ENCODE measurements at places on chromosomes 16 and 17.

DNA sequence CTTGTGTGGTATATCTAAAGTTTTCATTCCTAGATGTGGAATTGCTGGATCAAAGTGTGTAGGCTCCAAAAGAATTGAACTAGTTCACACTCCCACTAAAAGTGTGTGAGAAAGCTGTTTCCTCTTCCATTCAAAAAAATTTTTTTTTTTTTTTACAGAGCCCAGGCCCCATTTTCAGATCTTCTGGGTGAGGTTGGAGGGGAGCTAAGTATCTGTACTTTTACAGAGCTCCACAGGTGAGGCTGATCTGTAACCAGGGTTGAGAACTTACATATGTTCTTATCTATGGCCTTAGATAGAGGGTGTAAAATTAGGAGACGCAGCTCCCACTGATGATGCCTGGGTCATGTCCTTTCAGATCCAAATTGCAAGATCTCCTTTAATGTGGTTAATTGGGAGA lies 31.9 kb downstream of the HLF start:
- no peak for DNase-seq

GRCh38 chr17:2814481-2815341 lies 18.5 kb downstream of the RAP1GAP2 start:
- peak; percentile 94 for DNase-seq

GRCh38 chr17:77959926-77960521 lies 1.5 kb downstream of the TNRC6C start:
- DNase-seq = peak; percentile 27

GRCh38 chr16:48969611-48970010 lies 312.0 kb downstream of the CBLN1 start:
- no peak for DNase-seq

GRCh38 chr17:44543905-44544523 lies 13.3 kb upstream of the FZD2 start:
- no peak for DNase-seq

DNA sequence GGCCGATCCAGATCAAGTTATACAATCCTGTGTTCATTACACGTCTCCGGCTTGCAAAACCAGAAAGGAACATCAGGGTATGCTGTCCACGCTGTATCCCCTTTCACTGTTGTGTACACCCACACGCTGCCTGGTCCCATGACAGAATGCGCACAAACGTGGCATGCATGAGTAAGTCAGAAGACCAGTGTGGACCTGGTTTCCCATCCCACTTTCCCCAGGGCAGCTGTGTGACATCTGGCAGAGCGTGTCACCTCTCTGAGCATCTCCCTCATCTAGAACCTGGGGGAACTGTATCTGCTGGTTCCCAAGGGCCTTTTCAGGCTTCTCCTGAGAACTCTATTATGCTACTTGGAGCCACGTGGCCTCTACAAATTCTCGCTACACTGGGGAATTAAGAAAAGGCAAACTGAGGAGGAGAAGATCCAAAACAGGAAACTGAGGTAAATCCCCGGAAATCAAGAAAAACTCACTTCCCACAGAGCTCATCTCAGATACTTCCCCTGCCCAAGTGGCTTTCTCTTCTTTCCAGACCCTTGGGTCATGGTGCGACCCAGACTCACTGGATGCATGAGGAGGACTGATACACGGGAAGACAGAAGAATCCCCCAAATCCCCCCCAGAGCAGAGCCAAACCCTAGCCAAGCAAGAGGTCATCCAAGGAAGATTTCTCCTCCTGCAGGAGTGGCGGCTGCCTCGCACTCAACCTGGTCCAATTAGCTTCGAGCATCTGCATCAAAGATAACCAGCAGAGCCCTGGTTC lies 139.3 kb downstream of the GAS7 start:
- DNase-seq = no peak

GRCh38 chr17:71985111-71986039 lies 135.4 kb upstream of the SOX9 start:
- no peak for DNase-seq

DNA sequence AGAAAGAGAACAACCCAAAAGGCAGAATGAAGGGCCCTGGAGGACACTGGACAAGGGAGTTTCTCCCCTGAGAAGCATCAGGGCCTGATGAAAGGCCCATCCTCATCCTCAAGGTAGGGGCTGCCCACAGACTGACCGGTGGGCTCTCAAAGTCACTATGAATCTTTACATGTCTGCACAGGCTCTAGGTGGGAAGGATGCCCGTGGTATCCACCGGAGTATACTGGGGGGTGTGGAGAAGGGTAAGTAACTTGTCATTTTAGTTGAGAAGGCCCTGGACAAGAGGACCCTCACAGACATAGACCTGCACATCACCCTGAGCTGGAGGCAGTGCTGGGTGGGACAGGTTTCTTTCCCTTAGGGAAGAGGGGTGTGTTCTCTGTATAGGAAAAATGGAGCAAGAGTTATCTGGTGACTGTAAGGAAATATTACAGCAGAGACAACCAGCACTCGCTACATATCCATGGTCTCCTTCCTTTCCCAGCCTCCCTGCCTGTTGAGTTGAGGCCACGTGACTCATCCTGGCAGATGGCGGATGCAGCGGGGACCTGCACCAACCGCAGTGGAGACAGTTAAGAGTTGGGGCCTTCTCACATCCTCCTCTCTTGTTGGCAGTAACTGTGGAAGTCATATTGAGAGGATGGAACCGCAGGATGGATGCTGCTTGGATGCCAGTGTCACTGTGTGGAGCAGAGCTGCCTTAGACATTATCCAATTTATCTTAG lies 45.6 kb upstream of the KCNJ12 start:
- DNase-seq = no peak

DNA sequence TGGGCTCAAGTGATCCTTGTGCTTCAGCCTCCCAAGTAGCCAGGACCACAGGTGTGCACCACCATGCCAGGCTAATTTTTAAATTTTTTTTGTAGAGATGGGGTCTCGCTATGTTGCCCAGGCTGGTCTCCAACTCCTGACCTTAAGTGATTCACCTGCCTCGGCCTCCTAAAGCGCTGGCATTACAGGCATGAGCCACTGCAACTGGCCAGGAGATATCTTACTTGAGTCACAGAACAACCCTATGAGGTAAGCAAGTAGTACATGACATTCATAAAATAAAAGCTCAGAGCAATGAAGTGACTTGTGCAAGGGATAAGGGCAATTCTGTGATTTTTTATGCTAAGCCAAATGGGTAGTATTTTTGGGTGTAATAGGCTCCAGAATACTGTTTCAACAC lies 57.3 kb downstream of the CDC27 start:
- DNase-seq = no peak

GRCh38 chr17:1724351-1724868 lies at the start of gene WDR81:
Gene WDR81, plus strand, starts transcription at chr17:1724704. Its CDS starts 256 bp downstream, at chr17:1724960.
- DNase-seq = peak; percentile 90

DNA sequence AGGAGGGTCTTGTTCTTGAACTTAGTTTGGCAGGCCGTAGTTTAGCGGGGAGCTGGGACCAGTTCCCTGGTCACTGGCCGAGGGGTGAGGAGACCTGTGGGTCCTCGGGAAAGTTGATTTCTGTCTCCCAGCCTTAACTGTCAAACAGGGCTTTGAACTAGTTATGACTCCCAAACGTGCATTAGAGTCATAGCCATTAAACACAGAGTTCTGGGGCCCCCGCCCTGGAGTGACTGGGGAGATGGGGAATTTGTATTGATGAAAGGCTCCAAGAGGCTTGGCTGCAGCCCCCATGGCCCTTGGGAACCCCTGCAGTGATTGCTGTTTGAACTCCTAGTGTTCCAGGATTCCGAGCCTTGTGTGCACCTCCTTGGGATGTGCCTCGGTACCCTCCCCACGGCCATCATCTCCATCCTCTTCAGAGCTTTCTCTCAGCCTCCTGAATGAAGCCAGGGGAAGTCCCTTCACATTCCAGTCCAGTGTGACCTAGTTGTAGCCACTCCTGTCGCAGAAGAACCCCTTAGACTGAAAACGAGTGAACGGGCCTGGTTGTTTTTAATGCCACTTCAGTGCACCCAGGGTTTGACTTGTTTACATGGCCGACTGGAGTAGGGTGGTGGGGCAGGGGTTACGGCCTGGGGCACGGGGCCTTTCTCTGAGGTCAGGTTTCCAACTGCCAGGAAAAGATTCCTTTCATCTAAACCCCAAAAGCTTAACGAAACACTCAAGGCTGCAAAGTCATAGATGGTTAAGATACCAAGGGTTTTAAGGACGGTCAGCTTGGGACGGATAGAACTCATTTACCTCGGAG lies 1.4 kb downstream of the MPRIP start:
- no peak for DNase-seq

GRCh38 chr16:17362183-17362582 lies 108.6 kb downstream of the XYLT1 start:
- DNase-seq = no peak

DNA sequence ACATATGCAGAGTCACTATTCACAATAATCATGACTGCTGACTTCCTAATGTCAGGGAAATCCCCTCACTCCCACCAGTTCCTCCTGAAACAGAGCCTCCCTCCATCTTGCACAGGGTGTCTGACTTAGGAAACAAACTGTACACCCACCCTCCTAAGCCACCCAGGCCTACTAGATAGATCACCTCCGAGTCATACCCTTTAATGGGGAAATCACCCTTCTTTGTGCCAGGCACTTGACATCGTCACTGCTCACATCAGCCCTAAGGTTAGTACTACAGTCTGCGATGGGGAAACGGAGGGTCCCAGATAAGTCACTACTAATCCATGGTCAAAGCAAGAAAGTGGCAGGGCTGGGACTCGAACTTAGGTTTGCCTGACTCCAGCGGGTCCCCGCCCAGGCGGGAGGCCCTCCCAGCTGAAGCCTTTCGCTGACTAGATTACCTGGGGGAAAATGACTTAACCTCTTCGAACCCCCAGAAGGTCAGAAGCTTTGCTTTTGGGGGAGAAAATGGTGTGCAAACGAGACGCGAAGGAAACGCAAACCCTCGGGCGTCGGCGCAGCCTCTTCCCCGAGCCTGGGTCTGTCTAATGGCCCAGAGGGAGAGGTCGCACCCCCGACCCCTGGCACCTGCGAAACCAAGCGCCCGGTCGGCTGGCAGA lies 3.4 kb upstream of the MLLT6 start:
- peak; percentile 87 for DNase-seq

DNA sequence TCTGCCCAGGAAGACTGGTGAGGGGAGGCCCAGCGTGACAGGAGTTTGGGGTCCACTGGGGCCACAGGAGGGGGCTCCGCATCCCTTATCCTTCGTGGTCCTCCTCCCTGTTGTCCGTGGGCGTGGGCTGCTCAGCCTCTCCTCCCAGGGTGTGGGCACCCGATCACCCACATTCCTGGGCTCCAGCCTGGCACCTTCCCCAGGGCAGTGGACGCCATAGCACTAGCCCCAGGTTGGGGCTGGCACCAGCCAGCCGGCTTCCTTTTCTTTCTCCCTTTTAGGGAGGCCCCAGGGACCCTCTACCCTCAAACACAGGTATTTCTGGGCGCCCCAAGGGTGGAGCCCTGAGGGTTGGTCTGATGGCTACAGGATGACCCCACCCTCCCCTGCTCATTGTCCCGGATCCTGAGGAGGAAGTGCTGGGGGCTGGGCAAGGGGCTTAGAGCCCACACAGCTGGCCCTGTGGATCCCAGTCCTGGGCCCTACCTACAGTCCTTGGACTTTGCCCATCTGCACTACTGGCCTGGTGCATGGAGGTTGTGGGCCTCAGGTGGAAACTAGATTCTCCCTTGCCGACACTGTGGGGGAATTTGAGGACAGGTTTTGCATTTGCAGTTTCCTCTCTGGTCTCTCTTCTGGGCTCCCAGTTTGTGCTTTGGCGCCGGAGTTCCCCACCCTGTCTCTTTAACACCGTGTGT lies 1.1 kb downstream of the KIF1C start:
- DNase-seq = no peak

DNA sequence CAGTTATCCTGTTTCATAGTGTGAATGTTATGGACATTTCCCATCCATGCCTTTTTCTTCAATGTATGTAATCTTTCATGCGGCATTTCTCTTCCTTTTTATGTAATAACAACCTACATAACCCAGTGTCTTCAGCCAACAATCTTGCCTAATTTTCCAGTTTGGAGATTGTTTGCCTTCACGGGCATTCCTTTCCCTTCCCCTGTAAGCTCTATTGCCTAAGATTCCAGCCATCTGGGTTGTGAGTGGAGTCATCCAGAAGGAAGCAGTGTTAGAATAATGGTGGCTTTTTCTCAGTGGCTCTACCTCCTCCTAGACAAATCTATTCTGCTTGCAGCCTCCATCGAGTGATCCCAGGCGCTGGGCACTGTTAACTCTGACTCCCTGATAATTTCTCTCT lies 22.3 kb downstream of the SYCE1L start:
- no peak for DNase-seq

GRCh38 chr16:18948372-18949020 lies 22.3 kb upstream of the SMG1 start:
- no peak for DNase-seq

GRCh38 chr17:77428020-77428748 lies 287.4 kb downstream of the SEC14L1 start:
- DNase-seq = no peak

DNA sequence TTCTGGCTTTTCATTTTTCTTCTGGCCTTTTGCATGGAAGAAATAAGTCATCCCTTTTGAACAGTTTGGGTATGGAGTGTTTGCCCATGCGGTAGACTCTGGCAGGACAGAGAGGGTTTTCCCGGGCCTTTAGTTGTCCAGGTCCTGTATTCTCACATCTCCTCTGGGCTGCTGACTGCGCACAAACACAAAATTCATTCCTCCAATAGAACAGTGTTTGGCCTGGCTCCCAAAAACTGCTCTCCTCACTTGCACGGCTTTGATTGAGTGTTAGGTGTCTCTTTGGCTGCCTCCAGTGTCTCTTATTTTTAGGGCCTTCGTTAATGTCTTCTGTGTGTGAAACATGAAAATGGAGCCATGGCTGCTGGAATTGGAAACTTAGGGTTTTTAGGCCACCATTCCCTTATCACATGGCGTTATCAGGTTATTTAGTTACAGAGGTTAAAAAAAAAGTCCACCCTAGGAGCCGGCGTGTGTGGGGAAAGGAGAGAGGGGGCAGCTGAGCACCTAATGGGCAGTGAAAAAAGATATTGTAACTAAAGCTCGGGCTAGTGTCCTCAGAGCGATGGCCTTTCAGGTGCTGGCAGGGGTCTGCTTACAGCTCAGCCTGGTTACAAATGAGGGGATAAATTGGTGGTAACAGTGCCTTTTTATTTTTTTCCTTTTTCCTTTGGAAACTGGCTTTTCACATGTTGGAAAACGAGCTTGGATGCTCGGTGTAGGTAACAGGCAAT lies 47.3 kb downstream of the PRKCA start:
- no peak for DNase-seq

- DNase-seq = no peak
Measured at GRCh38 chr17:14779241-14779640, 478.4 kb downstream of the HS3ST3B1 start.

GRCh38 chr17:80586846-80587228 lies 42.2 kb downstream of the RPTOR start:
- DNase-seq = no peak

DNA sequence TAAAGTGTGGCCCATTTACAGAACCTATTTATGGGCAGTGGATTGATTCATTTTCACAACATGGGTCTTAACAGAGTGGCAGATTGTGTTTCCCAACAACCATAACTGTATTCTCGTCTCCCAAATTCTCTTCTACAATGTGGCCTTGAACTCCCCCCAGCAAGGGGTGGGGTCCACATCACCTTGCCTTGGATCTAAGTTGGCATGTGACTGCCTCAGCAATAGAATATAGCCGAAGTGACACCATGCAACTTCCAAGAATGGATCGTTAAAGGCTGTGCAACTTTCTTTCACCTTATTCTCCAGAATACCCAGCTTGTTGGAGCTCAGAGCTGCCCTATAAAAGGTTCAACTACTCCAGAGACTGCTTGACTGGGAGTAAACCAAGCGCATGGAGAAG lies 72.0 kb upstream of the CDH5 start:
- no peak for DNase-seq

GRCh38 chr17:55576996-55577586 lies 65.8 kb upstream of the SMIM36 start:
- peak; percentile 56 for DNase-seq

- no peak for DNase-seq
Measured at GRCh38 chr17:67575325-67575724, 142.4 kb upstream of the NOL11 start.
